ENCODE measurements at places on chromosomes 6 and 20. TPM values are rescaled to one million over a fixed set of nuclear protein-coding genes. Genes with fewer than 3 reads are reported as not detected.

GRCh38 chr20:43961541-43962471 lies 47.2 kb downstream of the TOX2 start:
- peak; percentile 53 for ATAC-seq

The TINAG gene
- 0.19 TPM for total RNA-seq

The B3GALT4 gene
- total RNA-seq: 4.1 TPM

The F13A1 gene
- 0.46 TPM for total RNA-seq

DNA sequence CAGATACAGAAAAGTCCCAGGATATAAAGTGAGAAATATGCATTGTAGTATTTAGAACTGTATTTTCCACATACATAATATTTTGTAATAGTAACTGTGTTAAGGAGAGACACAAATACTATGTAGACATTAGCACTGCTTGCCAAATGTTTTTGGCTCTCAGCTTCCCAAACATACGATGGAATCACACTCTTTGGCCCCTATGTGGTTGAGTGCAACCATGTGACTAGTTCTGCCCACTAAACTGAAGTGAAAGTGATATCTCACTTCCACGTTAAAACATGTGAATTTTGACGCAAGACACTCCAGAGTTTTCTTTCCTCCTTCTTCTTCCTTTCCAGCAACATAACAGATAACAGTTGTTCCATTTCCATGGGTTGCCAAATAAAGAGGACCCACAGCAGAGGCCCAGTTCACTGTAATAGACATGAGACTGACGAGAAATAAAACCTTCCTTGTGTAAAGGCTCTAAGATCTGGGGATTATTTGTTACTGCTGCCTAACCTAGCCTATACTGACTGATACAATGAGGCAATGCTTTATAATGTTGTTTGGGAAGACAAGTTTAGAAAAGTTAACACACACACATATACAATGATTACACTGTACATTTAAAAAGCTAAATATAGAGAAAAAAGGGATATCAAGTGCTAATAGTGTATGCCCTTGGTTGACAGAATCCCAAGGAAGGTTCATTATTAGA lies 97.2 kb downstream of the PTPRT start:
- ATAC-seq: no peak

Data from motor neuron (in vitro differentiated cells).